ENCODE measurements at places on chromosomes 1 and 21.

- no peak for DNase-seq
These were observed 399 bp upstream of the PTPRC start for GRCh38 chr1:198638441-198638840.

DNA sequence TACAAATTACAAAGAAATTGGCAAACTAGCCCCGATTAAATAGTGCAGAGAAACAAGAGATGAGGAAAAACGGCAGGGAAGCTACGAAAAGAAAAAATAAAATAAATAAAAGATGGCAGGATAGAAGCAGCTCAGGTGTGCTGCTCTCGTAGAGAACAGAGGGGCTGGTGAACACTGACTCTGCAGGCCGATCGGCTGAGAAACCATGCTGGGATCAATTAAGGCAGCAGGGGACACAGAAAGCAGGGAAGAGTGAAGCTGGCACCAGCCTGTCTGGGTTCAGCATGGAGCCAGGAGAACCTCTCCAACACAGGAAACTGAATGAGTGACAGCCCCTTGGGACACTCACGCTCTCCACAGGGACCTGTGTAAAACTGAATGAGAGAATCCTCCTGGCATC is 39.5 kb upstream of the TMPRSS15 start:
- no peak for DNase-seq

DNA sequence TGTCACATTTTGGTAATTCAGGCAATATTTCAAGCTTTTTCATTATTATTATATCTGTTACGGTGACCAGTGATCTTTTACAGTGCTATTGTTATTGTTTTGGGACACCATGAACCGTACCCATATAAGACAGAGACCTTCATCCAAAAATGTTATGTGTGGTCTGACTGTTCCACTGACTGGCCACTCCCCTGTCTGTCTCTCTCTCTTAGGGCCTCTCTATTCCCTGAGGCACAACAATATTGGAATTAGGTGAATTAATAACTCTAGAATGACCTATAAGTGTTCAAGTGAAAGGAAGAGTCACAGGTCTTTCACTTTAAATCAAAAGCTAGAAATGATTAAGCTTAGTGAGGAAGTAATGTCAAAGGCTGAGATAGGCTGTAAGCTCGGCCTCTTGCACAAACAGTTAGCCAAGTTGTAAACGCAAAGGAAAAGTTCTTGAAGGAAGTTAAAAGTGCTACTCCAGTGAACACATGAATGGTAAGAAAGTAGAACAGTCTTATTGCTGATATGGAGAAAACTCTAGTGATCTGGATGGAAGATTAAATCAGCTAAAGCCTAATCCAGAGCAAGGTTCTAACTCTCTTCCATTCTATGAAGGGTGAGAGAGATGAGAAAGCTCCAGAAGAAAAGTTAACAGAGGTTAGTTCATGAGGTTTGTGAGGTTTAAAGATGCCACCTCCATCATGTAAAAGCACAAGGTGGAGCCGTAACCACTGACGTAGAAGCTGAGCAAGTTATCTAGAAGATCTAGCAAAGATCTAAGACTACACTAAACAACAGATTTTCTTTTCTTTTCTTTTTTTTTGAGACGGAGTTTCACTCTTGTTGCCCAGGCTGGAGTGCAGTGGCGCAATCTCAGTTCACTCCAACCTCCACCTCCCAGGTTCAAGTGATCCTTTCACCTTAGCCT is 19.7 kb upstream of the DIPK1A start:
- no peak for DNase-seq

GRCh38 chr1:205843036-205843859 is 6.7 kb downstream of the PM20D1 start:
- DNase-seq = no peak

- no peak for DNase-seq
These were observed 535.0 kb downstream of the AJAP1 start for GRCh38 chr1:5189384-5189783.

- DNase-seq = peak; percentile 19
These were observed 652 bp downstream of the ARL8A start for GRCh38 chr1:202143768-202144401.

DNA sequence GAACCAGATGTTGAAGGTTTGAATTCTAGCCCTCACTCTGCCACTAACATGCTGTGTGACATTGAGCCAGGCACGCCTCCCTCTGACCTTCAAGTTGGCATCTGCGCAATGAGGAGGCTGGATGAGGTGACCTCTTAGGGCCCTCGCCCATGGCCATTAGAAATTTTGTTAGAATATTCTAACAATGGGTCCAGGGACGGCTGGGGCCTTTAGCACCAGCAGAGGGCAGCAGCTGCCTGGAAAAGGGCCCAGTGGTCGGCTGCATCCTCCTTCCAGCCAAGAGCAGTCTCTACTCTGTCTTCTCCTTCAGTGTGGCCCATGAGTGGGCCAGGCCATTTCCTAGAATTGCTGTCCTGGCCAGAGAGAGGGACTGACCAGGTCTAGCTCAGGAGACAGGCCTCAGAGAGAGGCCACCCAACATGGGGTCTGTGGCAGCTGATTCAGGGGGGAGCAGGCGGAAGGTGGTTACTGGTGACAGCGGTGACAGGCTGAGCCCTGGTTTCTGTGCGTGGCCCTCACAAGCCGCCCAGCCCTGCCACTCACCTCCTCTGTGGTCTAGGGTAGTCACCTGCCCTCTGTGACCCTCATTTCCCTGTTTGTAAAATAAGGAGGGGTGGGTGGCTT is 101.3 kb upstream of the ACTL8 start:
- peak; percentile 26 for DNase-seq

DNA sequence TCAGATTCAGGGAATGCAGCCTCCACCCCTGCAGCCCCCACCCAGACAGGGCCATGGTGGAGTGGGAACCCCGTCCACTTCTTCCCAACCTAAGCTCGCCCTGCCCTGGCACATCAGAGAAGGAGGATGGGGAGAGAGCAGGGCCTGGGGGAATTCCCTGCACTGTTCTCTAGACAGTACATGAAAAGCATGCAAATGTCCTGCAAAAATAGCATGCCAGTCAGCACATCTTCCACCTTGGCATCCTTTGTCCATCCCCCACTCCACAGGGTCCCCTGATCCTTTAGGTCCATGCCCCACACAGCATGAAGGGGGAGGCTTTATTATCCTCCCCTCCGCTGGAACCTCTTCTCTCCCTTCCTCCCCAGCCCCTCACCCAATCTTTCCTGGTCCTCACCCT is 35.0 kb upstream of the RD3 start:
- DNase-seq = no peak

DNA sequence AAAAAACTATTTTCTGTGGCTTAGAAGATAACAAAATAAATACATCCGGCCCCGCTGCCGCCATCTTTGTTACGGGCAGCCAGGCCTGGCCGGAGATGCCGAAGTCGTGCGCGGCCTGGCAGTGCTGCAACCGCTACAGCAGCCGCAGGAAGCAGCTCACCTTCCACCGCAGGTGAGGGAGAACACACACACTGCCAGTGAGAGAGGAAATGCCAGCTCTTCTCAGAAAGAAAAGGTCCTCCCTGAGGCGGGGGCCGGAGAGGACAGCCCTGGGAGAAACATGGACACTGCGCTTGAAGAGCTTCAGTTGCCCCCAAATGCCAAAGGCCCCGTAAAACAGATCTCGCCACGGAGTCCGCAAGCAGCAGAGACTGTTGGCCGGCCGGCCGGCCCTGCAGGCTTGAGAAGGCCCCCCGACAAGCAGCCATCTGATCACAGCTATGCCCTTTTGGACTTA is 323.2 kb downstream of the AMY1C start:
- no peak for DNase-seq

DNA sequence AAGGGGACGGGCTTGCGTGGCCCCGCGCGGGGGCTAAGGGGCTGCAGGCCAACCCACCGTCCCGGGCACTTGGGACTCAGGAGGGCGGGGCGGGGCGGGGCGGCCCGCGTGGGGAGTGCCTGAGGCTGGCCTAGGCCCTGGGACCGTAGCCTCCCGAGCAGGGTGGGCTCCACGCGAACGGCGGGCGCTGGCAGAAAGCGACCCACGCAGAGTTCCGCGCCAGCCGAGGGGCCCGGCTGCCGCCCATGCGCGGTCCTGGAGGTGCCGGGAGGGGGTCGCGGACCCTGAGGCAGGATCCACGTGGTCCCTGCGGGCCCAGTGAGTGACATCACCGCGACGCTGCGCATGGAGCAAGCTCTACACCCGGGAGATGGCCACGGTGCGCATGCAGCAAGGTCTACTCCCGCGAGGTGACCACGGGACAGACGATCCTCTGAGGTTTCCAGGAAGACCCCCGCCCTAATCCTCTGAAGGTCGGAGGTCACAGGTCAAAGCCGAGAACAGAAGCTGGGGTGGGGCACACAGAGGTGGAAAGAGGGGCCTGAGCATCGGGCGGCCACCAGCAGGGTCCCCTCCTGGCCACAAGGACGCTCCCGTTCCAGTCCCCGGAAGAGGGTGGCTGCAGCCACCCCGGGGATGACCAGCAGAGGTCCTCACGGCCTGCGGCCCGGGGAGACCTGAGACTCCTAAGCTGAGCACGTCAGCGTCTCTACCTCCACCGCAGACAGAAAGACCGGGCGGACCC is 13.5 kb upstream of the SLC19A1 start:
- peak; percentile 88 for DNase-seq

DNA sequence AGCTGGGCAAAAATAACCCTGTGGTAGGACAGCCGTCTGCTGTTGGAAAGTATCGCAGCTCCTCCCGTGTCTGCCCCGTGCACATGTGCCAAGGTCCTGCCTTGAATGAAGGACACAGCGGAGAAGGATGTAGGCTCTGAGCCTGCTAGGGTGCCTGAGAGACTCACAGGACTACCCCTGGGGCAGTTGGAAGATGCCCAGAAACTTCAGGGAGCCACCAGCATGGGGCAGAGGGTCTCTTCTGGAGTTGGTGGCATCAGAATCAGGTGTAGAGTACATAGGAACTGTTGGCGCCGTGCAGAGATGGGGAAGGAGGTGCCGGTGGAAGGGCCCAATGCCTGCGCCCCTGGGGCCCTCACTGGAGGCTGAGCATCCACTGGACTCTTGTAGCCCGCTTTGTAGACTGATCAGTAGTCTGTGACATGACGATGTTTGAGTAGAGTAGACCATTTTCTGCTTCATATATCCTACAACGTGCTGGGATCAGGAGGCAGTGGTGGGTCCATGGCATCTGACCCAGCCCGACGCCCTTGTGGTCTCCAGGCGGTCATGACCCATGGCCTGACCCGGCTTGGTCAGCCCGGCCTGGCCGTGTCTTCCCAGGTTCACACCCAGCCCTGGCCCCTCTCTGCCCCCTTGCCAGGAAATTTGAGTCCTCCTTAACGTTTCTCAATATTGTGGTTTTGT is 5.3 kb upstream of the C1orf174 start:
- DNase-seq = no peak

- peak; percentile 75 for DNase-seq
These were observed 2.4 kb upstream of the PIK3R3 start for GRCh38 chr1:46134660-46135331.

DNA sequence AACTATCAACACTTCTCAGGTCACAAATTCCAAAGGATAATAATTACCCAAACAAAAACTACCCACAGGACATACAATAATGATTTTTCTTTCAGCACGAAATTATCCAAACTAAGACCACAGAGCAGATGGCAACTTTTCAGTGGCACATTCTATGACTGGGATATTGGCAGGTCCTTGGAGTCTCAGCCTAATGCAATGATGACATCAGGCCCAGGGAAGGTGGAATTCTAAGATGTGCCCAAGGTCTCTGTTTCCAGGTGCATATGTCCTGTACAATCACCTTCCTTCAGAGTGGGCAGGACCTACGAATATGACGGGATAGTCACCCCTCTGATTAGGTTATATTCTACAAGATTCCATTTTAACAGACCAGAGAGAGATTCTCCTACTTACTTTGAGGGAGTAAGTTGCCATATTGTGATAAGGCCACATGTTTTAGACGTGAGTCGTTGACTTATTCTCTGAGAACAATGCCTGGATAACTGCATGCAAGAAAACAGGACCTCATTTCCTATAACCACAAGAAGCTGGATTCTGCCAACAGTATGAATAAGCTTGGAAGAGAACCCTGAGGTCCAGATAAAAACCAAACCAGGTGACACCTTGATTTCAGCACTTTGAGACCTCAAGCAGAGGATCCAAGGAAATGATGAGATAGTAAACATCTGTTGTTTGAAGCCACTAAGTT is 69.9 kb downstream of the ZC3H11B start:
- DNase-seq = peak; percentile 99

DNA sequence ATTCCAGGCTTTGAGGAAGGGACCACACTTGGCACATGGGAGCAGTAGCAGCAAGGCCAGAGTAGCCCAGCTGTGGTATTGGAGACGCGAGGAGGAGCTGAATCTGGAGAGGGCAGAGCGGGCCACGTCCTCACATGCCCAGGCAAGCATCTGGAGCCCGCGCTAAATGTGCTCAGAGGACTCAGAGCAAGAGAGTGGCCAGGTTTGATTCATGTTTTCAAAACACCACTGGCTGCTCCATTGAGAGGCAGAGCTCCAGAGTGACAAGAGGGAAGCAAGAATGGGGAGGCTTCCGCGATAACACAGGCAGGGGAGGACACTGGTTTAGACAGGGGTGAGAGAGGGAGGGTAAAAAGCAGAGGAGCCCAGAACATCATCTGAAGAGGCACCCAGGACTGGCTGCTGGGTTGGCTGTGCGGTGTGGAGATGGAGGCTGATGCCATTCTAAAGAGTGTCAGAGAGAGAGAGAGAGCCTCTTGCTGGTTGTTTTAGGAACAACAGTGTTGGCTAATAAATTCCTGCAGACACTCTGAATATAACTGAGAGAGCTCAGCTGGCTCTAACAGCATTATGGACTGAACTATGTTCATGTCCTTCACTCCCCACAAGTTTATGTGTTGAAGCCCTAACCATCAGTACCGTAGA is 32.3 kb downstream of the RCAN1 start:
- DNase-seq = peak; percentile 45

- DNase-seq = peak; percentile 97
These were observed 15.9 kb upstream of the ELOA start for GRCh38 chr1:23727362-23727811.

DNA sequence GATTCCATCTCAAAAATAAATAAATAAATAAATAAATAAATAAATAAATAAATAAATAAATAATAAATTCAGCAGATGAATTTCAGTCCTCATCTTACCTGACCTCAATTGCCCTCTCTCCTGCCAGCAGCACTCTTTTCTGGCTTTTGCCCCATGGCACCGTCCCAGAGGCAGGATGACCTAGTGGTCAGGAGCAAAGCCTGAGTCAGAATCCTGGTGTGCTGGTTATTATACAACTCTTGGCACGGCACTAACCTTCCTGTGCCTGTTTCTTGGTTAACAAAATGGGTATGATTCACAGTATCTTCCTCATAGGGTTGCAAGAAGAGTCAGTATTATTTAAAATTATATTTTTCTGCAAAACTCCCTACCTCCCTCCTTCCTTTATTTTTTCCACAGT is 43.0 kb downstream of the NKAIN1 start:
- peak; percentile 19 for DNase-seq

DNA sequence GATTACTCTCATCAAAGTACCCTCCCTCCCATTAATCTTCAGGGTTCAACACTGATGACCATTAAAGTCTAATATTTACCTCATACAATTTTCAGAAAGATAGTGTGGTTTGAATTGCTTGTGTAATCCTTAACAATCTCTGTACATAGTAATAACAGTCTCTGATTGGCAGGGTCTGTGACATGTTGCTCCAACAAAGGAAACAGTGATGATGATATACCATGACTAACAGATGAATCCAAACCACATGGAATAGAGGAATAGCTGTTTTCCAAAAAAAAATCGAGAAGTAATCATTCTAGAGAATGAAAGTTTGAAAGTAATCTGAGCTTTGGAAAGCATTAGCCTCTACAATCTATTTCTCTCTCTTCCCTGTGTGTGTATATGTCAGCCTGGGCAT is 610.1 kb upstream of the NEGR1 start:
- peak; percentile 33 for DNase-seq

- DNase-seq = no peak
These were observed 32.4 kb downstream of the SLAMF1 start for GRCh38 chr1:160614410-160614809.

Measured in fibroblast of lung (primary cell).